Hepatocyte (in vitro differentiated cells): ENCODE measurements at places on chromosomes 4 and X.

DNA sequence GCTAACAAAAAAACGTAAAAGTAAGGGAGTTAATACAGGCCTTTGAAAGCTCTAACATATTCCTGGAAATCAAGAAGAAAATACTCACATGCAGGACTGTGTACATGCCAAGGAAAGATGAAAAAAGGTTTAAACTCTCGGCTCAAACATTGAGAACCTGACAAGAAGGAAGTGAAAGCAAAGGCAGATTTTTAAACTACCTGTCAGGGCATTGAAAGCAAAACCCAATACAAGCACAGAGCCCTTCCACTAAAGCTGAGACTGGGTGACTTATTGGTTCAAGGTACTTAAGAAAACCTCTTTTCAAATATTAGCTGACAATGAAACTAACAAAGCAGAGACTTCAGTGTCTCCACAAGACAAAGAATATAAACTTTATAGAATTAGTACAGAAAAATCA lies 313.0 kb upstream of the GRID2 start:
- H3K36me3 ChIP-seq, result no peaks in the 10 kb centered on the region
- peaks cover 7% of the 10 kb centered on the region for H3K4me1 ChIP-seq
- H3K4me3 ChIP-seq, result no peak overlapping the region
- H3K27me3 ChIP-seq, result no peaks in the 10 kb centered on the region
- no peak overlapping the region for H3K27ac ChIP-seq
- no peak for DNase-seq

- no peak overlapping the region for H3K4me3 ChIP-seq
- H3K36me3 ChIP-seq, result no peaks in the 10 kb centered on the region
- no peak overlapping the region for H3K27ac ChIP-seq
- no peaks in the 10 kb centered on the region for H3K4me1 ChIP-seq
- no peaks in the 10 kb centered on the region for H3K27me3 ChIP-seq
- no peak for DNase-seq
These were observed 2362.2 kb upstream of the AGA start for GRCh38 chr4:179804440-179804839.

GRCh38 chrX:9257718-9258420 lies 207.0 kb upstream of the TBL1X start:
- no peaks in the 10 kb centered on the region for H3K36me3 ChIP-seq
- no peak overlapping the region for H3K27ac ChIP-seq
- DNase-seq, result no peak
- no peaks in the 10 kb centered on the region for H3K4me1 ChIP-seq

GRCh38 chrX:56248492-56248891 lies 16.3 kb downstream of the KLF8 start:
- DNase-seq, result peak; percentile 65
- H3K27me3 ChIP-seq, result no peaks in the 10 kb centered on the region
- H3K4me1 ChIP-seq, result no peaks in the 10 kb centered on the region
- H3K36me3 ChIP-seq, result no peaks in the 10 kb centered on the region
- no peak overlapping the region for H3K4me3 ChIP-seq

DNA sequence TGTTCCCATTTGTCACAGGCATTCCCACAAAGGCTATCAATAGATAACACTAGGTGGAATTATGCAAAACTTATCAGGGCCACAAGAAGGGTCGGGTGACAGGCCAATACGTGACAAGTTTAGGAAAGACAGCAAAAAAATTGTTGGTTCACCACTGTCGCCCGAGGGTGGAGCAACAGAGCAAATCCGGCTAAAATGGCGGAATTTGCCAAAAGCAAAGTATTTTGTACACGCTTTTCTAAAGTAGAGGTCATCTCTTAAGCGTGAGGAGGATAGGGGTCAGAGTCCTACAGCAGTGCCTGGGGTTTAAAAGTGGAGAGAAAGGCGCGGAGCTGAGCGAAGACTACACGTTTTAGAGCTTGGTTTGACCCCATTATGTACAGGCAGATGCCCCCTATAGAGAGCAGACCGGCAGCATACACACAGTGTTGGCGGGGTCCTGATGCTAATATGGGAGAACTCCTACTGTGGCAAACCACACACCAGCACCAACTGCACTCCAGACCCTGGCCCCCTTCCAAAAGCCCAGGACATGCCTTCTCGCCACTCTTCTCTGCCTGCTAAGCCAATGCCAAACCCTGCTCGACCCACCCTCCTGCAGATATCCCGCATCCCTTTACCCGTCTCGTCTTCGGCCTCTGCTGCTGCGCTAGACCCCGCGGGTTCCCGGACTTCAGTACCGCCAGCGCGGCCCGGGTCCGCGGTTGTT lies 733 bp downstream of the CCNA2 start:
- DNase-seq, result peak; percentile 45
- peak overlapping the region; percentile 40 for H3K4me3 ChIP-seq
- no peak overlapping the region for H3K27ac ChIP-seq
- H3K27me3 ChIP-seq, result no peaks in the 10 kb centered on the region
- H3K36me3 ChIP-seq, result no peaks in the 10 kb centered on the region
- H3K4me1 ChIP-seq, result no peaks in the 10 kb centered on the region

DNA sequence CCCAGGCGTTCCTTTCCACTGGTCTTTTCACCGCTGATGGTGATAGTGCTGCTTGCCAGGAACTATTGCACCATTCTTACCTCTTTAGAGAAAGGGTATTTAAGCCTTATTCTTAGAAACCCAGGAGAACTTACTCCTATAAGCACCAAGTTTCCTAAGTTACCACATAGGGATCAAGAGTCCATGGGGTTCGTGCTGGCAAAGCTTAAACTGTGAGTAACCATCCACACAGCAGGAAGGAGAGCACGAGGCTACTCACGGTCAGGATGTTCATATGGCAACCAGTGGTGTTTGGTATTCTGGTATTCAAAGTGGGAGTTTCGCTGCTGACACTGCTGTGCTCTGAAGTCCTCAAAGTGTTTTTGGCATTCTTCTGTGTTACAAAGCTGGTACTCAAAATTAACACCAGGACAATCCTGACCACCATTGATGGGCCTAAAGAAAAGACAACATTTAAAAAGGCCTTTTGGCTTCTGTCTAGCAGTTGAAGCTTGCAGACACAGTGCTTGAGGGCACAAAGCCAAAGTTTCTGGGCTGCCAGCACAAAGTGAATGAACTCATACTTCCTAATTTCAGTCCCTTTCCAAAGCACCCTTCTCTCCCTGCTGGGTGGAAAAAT lies 256.9 kb downstream of the ADAMTS3 start:
- DNase-seq, result peak; percentile 55
- peak overlapping the region; percentile 1 for H3K27ac ChIP-seq
- H3K27me3 ChIP-seq, result no peaks in the 10 kb centered on the region
- no peaks in the 10 kb centered on the region for H3K36me3 ChIP-seq
- H3K4me3 ChIP-seq, result no peak overlapping the region

- H3K36me3 ChIP-seq, result no peaks in the 10 kb centered on the region
- peaks cover 4% of the 10 kb centered on the region for H3K4me1 ChIP-seq
- DNase-seq, result peak; percentile 74
- no peak overlapping the region for H3K27ac ChIP-seq
These were observed 30.4 kb downstream of the ELF4 start for GRCh38 chrX:130079824-130080406.

DNA sequence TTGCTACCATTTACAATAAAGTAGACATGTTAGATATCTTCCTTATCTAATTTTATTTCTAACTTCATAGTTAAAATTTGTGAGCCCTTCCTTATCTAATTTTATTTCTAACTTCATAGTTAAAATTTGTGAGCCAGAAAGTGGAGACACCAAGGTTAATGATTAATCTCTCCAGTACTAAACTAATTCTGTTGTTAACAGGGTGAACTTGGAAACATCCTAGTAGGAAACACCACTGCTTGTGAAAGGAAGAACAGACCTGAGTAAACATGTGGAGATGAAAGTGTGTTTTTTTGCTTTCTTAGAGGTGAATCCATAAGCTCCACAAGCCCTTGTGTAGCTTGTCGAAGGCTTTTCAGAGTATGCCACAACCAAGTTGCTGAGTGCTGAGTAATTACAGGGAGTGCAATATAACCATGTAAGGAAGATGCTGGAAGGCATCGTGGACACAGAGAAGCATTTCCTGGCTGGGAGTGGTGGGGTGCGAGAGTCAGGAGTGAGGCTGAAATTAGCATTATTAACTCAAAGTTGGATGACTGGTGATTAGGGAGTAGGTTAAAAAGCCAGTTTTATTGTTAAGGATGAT lies 118.6 kb upstream of the NEIL3 start:
- no peaks in the 10 kb centered on the region for H3K36me3 ChIP-seq
- no peak overlapping the region for H3K27ac ChIP-seq
- no peak overlapping the region for H3K4me3 ChIP-seq
- peak; percentile 6 for DNase-seq
- H3K27me3 ChIP-seq, result no peaks in the 10 kb centered on the region
- H3K4me1 ChIP-seq, result no peaks in the 10 kb centered on the region
